Lung (tissue), 17 donors: ENCODE measurements at places on chromosomes 7 and 10. TPM values are rescaled to one million over a fixed set of nuclear protein-coding genes. Genes with fewer than 3 reads are reported as not detected.

The CDHR3 gene
- 10.5 TPM for polyA plus RNA-seq

The OR6B1 gene
- polyA plus RNA-seq = not detected

DNA sequence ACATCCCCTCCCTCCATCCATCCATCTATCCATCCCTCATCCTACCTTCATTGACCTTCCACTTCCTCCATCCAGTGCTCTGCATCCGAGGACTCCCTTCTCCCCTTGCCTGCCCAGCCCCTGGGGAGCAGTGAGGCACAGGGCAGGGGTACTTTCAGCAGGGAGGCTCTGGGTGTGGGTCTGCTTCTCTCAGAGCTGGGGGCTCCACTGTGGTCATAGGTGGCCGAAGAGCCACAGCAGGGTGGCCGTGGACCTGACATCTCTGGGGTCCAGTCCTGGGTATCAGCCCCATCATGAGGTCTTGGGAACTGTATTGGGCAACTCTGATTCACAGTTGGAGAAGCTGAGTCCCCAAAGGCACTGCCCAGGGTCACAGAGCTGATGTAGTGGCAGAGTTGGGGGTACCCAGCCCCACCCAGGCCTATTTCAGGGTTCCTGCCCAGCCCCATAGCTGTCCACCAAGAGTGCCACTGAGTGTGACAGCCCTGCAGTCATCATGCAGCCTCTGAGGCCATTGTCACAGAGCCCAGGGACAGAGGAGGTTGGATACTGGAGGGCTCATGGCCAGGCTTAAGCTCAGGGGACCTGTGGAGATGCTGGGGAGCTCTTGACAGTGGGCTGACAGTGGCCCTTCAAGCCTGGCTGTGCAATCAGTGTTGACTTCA, 35.3 kb upstream of the DPYSL4 start:
- H3K27me3 ChIP-seq = no peaks in the 10 kb centered on the region
- no peak overlapping the region for H3K4me3 ChIP-seq
- no peak overlapping the region for H3K27ac ChIP-seq
- H3K4me1 ChIP-seq = no peaks in the 10 kb centered on the region

- H3K27me3 ChIP-seq = no peaks in the 10 kb centered on the region
- H3K27ac ChIP-seq = no peak overlapping the region
- DNase-seq = no peak
- no peaks in the 10 kb centered on the region for H3K4me1 ChIP-seq
Measured at GRCh38 chr7:115269486-115269885, 347.6 kb downstream of the MDFIC start.

The MYH16 gene
- polyA plus RNA-seq = 0.04 TPM

DNA sequence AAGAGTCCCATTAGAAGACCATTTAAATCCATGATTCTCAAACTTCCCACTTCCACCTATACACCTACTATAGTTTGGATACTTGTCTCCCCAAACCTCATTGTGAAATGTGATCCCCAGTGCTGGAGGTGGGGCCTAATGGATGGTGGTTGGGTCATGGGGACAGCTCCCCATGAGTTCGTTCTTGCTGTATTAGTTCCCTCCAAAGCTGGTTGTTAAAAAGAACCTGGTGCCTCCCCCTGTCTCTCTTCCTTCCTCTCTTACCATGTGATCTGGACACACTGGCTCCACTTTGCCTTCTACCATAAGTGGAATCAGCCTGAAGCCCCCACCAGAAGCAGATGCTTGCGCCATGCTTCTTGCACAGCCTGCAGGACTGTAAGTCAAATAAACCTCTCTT, 53.9 kb downstream of the WIPF3 start:
- no peaks in the 10 kb centered on the region for H3K4me1 ChIP-seq
- no peaks in the 10 kb centered on the region for H3K27me3 ChIP-seq
- no peaks in the 10 kb centered on the region for H3K36me3 ChIP-seq
- no peak overlapping the region for H3K27ac ChIP-seq
- H3K4me3 ChIP-seq = no peak overlapping the region

- H3K4me3 ChIP-seq = no peak overlapping the region
- no peaks in the 10 kb centered on the region for H3K27me3 ChIP-seq
- no peak overlapping the region for H3K27ac ChIP-seq
- peak; percentile 90 for DNase-seq
Measured at GRCh38 chr7:47513741-47514241, 68.1 kb downstream of the TNS3 start.

The NPFFR1 gene
- polyA plus RNA-seq = 0.14 TPM

DNA sequence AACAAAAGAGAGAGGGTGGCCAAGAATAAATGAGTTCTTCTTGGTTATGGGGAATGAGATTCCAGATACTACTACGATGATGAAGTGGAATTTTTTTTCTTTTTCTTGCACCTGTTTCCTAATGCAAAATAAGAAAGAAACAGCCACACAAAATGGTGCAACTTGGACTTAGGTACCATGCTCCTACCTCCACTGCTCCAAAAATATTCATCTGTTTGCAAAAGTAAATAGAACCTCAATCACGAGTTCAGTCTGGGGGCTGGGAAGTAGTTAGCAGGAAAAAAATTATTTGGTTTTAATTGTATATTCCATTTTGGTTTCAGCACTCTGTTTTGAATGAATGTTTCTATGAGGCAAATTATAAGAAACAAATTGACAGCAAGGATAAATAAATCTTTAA, 73.5 kb downstream of the SLC25A13 start:
- no peak for DNase-seq
- H3K27me3 ChIP-seq = no peaks in the 10 kb centered on the region
- no peak overlapping the region for H3K27ac ChIP-seq
- no peak overlapping the region for H3K4me3 ChIP-seq
- no peaks in the 10 kb centered on the region for H3K4me1 ChIP-seq
- no peaks in the 10 kb centered on the region for H3K36me3 ChIP-seq

DNA sequence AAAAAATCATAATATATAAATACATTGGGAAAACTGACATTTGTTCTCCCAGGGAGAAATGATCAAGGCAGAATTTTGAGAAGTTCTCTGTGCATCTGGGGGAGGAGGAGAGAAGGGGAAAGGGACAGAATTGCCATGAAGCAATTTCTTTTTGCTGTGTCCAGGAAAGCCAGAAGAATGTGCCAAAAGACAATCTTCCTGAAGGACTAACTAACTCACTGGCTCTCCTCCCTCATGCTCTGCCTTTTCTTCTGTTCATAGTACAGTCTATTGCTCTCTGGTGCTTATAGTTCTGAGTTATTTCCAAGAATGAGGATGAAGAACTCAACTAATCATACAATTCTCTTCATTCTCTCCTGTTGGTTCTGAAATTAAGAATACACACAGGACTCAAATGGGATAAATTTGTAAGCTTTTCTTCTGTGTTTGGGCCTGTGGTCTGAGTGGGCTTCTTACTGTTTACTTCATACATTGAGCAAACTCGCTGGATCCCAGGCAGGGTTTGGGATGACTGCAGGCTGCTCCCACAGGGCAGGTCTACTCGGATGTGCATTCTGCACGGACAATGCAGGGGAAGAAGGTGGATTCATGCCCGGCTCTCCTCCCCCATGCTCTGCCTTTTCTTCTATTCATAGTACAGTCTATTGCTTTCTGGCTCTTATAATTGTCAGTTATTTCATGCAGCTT, 22.2 kb upstream of the FAM171A1 start:
- no peak overlapping the region for H3K4me3 ChIP-seq
- no peak overlapping the region for H3K27ac ChIP-seq
- no peaks in the 10 kb centered on the region for H3K4me1 ChIP-seq
- H3K36me3 ChIP-seq = no peaks in the 10 kb centered on the region
- DNase-seq = no peak

The FHIP2A gene
- polyA plus RNA-seq = 7.9 TPM

DNA sequence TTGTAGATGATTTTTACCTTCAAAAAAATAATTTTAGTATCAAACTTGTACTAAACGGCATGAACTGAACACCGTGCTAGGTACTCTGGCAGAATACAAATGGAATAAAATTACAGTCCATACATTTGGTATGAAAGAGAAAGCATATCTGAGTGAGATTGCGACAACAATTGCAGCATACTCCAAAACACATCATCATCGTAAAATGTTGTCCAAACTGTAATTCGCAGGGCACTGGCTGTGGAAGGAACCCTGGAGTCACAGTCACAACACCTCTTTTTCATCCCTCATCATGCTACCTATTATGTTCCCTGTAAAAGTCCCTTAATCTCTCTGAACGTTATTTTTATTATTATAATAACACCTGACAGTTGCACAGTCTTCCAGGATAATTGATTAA, 13.5 kb downstream of the CREM start:
- no peaks in the 10 kb centered on the region for H3K36me3 ChIP-seq
- H3K27ac ChIP-seq = peak overlapping the region; percentile 4
- H3K27me3 ChIP-seq = no peaks in the 10 kb centered on the region
- H3K4me3 ChIP-seq = no peak overlapping the region
- DNase-seq = peak; percentile 62

- no peaks in the 10 kb centered on the region for H3K36me3 ChIP-seq
- no peak for DNase-seq
- no peak overlapping the region for H3K4me3 ChIP-seq
- no peaks in the 10 kb centered on the region for H3K27me3 ChIP-seq
Measured at GRCh38 chr10:79156334-79157274, 87.8 kb downstream of the ZMIZ1 start.

The PON3 gene
- polyA plus RNA-seq = 13.2 TPM

DNA sequence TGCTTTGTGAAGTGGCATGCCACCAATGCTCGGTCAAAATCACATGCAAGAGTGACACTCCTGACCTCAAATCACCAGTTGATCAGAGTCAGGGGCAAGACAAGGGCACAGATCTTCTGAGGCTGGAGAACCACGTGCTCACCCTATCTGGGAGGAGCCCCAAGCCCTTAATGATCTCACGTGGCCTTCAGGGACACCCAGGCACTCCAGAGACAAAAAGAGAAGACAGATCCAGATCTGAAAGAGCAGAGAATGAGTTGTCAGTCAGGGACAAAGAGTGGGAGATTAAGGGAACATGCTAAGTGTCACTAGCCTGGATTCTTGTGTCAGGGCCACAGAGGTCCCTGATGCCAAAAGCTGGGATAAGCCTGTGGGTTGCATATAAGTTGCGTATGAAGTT, 134.3 kb downstream of the PLXNA4 start:
- no peaks in the 10 kb centered on the region for H3K27me3 ChIP-seq
- no peak for DNase-seq
- no peak overlapping the region for H3K4me3 ChIP-seq
- no peaks in the 10 kb centered on the region for H3K36me3 ChIP-seq
- H3K4me1 ChIP-seq = no peaks in the 10 kb centered on the region

The SUN3 gene
- 0.53 TPM for polyA plus RNA-seq

DNA sequence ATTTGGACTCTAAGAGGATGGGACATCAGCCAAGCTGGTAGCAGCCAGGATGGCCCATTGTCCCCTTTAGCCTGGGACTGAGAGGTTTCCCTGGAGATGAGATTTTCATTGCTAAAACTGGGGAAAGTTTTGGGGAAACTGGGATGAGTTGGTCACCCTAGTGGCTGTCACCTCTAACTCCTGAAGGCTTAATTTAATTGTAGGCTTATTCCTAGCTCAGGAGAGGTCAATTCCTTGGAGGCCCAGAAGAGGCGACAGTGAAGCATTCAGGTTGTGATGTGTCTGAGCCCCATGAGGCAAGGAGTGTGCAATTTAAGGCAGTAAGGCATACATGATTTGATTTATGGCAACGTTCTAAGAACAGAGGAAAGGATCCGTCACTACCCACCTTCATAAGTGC, 24.9 kb upstream of the JAZF1 start:
- no peak overlapping the region for H3K4me3 ChIP-seq
- no peak overlapping the region for H3K27ac ChIP-seq
- DNase-seq = no peak
- H3K36me3 ChIP-seq = no peaks in the 10 kb centered on the region

- H3K4me1 ChIP-seq = no peaks in the 10 kb centered on the region
- no peak for DNase-seq
- H3K4me3 ChIP-seq = no peak overlapping the region
- H3K27me3 ChIP-seq = no peaks in the 10 kb centered on the region
Measured at GRCh38 chr7:65441010-65441409, 67.4 kb downstream of the ZNF92 start.

GRCh38 chr7:29955075-29955792, 34.4 kb downstream of the SCRN1 start:
- H3K27me3 ChIP-seq = no peaks in the 10 kb centered on the region
- no peak for DNase-seq
- H3K27ac ChIP-seq = no peak overlapping the region
- no peaks in the 10 kb centered on the region for H3K4me1 ChIP-seq
- no peak overlapping the region for H3K4me3 ChIP-seq
- no peaks in the 10 kb centered on the region for H3K36me3 ChIP-seq

The CPN1 gene
- not detected for polyA plus RNA-seq

DNA sequence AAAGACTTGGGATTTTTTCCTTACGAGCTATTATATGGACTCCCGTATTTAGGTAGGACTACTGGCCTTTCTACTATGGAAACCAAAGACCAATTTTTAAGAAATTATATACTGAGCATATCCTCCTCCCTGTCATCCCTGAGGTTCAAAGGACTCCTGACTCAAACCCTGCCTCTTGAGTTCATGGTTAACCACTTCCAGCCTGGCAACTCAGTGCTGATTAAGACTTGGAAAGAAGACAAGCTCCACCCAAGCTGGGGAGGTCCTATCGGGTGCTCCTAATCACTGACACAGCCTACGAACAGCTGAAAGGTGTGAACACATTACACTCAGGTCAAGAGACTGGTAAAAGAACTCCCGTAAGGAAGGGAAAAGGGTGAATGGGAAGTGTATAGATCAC, 66.8 kb downstream of the LYZL2 start:
- H3K4me1 ChIP-seq = no peaks in the 10 kb centered on the region
- H3K27me3 ChIP-seq = no peaks in the 10 kb centered on the region
- no peak for DNase-seq
- no peak overlapping the region for H3K27ac ChIP-seq
- H3K36me3 ChIP-seq = no peaks in the 10 kb centered on the region

The HPSE2 gene
- 0.49 TPM for polyA plus RNA-seq

GRCh38 chr10:8296090-8296733, 241.7 kb downstream of the GATA3 start:
- no peaks in the 10 kb centered on the region for H3K36me3 ChIP-seq
- H3K4me3 ChIP-seq = no peak overlapping the region
- no peaks in the 10 kb centered on the region for H3K4me1 ChIP-seq
- peaks cover 71% of the 10 kb centered on the region for H3K27me3 ChIP-seq

The ACTL6B gene
- not detected for polyA plus RNA-seq

The AGAP5 gene
- polyA plus RNA-seq = 3.2 TPM

The RARRES2 gene
- 212 TPM for polyA plus RNA-seq
